Activated T-cell treated with anti-CD3 and anti-CD28 coated beads, Interleukin-2, amount 50 U/mL, for 24 hours (primary cell): ENCODE measurements at places on chromosomes 16 and 17.

- H3K36me3 ChIP-seq, result no peaks in the 10 kb centered on the region
- H3K27ac ChIP-seq, result no peak overlapping the region
- peaks cover 45% of the 10 kb centered on the region for H3K4me1 ChIP-seq
These were observed 7.3 kb downstream of the GSE1 start for GRCh38 chr16:85620374-85620773.

- H3K4me3 ChIP-seq, result no peak overlapping the region
- no peak for DNase-seq
- no peak overlapping the region for H3K27ac ChIP-seq
These were observed 1265.1 kb upstream of the CDH8 start for GRCh38 chr16:63301349-63301748.

- H3K4me1 ChIP-seq, result peaks cover 2% of the 10 kb centered on the region
- no peak overlapping the region for H3K27ac ChIP-seq
- no peak for DNase-seq
- no peak overlapping the region for H3K4me3 ChIP-seq
- H3K36me3 ChIP-seq, result no peaks in the 10 kb centered on the region
- H3K27me3 ChIP-seq, result peaks cover 44% of the 10 kb centered on the region
These were observed 25.3 kb upstream of the PYY start for GRCh38 chr17:43979011-43979410.

DNA sequence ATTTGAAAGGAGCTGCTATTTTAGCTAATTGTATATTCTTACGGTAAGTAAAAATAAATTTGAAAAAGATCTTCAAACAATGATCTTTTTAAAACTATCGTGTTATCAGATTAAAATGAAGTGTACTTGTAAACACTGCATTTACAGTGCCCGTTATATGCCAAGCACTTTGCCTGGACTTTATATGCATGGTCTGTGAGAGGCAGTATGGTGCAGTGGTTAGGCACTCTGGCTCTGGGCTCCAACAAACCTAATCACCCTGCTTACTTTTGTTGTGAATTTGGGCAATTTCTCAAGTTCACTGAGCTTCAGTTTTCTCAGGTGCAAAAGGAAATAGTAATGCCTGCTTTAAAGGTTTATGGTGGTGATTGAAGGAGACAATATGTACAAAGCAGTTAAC, 1.4 kb downstream of the PMP22 start:
- peaks cover 18% of the 10 kb centered on the region for H3K4me1 ChIP-seq
- H3K4me3 ChIP-seq, result no peak overlapping the region
- H3K27ac ChIP-seq, result no peak overlapping the region

- H3K4me3 ChIP-seq, result peak overlapping the region; percentile 27
- no peaks in the 10 kb centered on the region for H3K36me3 ChIP-seq
- peaks cover 22% of the 10 kb centered on the region for H3K4me1 ChIP-seq
- DNase-seq, result peak; percentile 85
- no peak overlapping the region for H3K27ac ChIP-seq
- peaks cover 33% of the 10 kb centered on the region for H3K27me3 ChIP-seq
These were observed 1.9 kb upstream of the YBX2 start for GRCh38 chr17:7296189-7296861.

- peaks cover 15% of the 10 kb centered on the region for H3K4me1 ChIP-seq
- peaks cover 6% of the 10 kb centered on the region for H3K36me3 ChIP-seq
- DNase-seq, result peak; percentile 85
- no peak overlapping the region for H3K4me3 ChIP-seq
These were observed 5.2 kb upstream of the GRIN2C start for GRCh38 chr17:74864866-74865395.

- H3K27me3 ChIP-seq, result no peaks in the 10 kb centered on the region
- no peak overlapping the region for H3K4me3 ChIP-seq
- no peak for DNase-seq
- H3K4me1 ChIP-seq, result peaks cover 29% of the 10 kb centered on the region
- H3K27ac ChIP-seq, result peak overlapping the region; percentile 72
- peaks cover 23% of the 10 kb centered on the region for H3K36me3 ChIP-seq
These were observed 33.9 kb downstream of the DCUN1D3 start for GRCh38 chr16:20866145-20866772.

DNA sequence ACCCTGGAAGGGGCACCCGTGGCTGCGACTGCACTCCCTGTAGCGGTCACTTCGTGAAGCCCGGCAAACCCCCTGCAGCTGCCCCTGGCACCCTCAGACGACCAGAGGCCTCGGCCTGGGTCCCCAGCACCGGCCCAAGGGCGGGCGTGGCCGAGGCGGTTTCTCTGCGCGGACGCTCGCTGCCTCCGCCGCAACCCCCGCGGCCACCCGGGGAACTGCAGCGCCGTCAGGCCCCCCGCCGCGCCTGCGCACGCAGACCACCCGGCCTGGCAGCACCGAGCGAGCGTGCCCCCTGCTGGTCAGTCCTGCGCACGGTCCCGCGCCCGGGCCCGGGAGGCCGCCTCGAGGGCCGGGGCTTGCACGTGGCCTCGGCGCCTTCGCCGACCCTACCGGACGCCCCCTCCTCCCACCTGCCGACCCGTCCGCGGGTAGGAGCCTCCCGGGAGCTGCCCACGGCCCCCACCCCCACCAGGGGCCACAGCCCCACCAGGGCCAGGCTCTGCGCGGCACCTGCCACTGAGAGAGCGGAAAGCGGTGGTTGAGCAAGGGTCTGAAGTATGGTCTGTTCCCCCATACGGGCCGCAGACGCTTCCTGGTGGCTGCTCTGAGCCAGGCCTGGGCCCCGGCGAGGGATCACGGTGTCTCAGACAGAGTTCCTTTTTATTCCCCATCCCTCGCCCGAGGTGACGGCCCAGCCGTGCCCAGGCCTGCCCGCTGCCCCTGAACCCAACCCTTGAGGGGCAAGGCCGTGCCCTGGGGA, 11.5 kb upstream of the HS3ST6 start:
- H3K36me3 ChIP-seq, result no peaks in the 10 kb centered on the region
- peak overlapping the region; percentile 62 for H3K4me3 ChIP-seq
- H3K4me1 ChIP-seq, result peaks cover 2% of the 10 kb centered on the region
- DNase-seq, result peak; percentile 98
- H3K27me3 ChIP-seq, result peaks cover 7% of the 10 kb centered on the region

- H3K27me3 ChIP-seq, result no peaks in the 10 kb centered on the region
- no peaks in the 10 kb centered on the region for H3K4me1 ChIP-seq
- DNase-seq, result peak; percentile 23
- peaks cover 2% of the 10 kb centered on the region for H3K36me3 ChIP-seq
These were observed 16.4 kb downstream of the GAA start for GRCh38 chr17:80117491-80118401.

- no peak overlapping the region for H3K4me3 ChIP-seq
- peaks cover 6% of the 10 kb centered on the region for H3K4me1 ChIP-seq
- DNase-seq, result no peak
- peaks cover 25% of the 10 kb centered on the region for H3K27me3 ChIP-seq
- H3K36me3 ChIP-seq, result no peaks in the 10 kb centered on the region
These were observed 10.3 kb upstream of the MED13 start for GRCh38 chr17:62075308-62075815.

GRCh38 chr17:10803830-10804475, at the start of gene TMEM238L:
TSS of gene TMEM238L (minus strand) at chr17:10804099. CDS start at chr17:10803963, 136 bp downstream.
- no peak for DNase-seq
- H3K36me3 ChIP-seq, result no peaks in the 10 kb centered on the region
- no peak within 1 kb of the TSS for H3K27ac ChIP-seq
- H3K4me3 ChIP-seq, result no peak within 1 kb of the TSS
- H3K4me1 ChIP-seq, result no peaks in the 10 kb centered on the region

DNA sequence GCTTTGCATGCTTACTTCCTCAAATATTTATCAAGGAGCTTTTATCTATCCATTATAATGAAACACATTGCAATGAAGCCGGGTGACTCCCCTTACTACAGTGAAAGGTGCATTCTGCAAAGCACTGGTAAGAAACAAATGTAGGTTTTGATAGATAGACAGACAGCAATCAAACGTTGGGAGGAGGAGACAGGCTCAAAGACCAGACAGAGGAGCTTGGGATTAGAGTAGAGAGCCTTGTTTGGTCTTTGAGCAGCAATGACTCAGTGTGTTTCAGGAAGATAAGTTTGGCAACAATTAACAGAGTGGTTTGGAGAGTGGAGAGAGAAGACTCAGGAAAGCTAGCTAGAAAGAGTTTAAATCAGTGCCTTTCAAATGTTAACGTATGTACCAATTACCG, 68.8 kb downstream of the ZNF18 start:
- no peaks in the 10 kb centered on the region for H3K4me1 ChIP-seq
- no peaks in the 10 kb centered on the region for H3K36me3 ChIP-seq
- DNase-seq, result no peak

DNA sequence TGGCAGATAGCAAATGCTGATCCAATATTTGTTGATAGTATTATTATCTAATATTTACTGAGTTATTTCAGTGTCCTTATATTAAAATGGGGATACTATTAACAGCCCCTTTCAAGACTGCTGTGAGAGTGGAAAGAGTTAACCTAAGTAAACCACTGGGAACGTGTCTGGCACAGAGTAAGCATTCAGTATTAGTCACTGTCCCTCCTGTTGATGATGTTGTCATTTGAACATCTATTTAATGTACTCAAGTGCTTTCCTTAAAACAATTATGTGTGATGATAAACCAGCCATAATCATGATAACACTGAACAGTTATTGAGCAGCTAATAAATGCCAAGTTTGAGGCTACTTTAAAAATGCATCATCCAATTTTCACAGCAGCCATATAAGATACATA, 135.7 kb upstream of the XYLT1 start:
- DNase-seq, result no peak
- H3K36me3 ChIP-seq, result no peaks in the 10 kb centered on the region
- H3K4me3 ChIP-seq, result no peak overlapping the region
- H3K27me3 ChIP-seq, result peaks cover 24% of the 10 kb centered on the region
- H3K4me1 ChIP-seq, result peaks cover 24% of the 10 kb centered on the region

GRCh38 chr16:8641671-8642070, 20.2 kb downstream of the METTL22 start:
- H3K4me3 ChIP-seq, result no peak overlapping the region
- H3K27me3 ChIP-seq, result no peaks in the 10 kb centered on the region
- no peak overlapping the region for H3K27ac ChIP-seq
- H3K4me1 ChIP-seq, result peaks cover 13% of the 10 kb centered on the region
- DNase-seq, result no peak

DNA sequence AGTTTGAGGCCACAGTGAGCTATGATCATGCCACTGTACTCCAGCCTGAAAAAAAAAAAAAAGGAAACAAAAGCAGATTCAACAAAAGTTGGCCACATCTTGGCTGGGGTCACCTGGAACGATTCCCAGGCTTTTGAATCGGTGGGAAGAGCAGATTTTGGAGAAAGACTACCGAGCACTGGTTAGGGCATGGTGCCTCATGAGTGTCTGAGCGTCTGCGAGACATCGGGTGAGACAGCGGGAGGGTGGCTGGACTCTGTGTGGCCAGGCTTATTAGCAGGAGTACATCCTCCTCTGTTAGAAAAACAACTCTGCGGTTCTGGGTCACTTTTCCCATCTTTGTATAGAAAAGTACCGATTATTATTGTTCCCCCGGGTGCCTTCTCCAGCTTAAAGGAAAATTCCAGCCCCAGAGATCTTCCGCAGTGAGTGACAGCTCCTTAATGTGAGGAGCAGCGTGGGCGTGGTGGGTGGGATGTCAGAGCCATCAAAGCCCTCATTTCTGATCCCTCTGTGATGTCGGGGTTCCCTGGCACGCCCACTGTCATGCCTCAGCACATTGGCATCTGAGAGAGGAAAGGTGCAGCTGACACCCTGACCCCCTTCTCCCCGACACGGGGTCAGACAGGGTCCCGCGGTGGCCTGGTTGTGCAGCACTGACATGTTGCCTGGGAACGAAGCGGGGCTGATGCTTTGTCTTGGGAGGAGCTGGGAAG, 6.9 kb downstream of the RGS9 start:
- no peak for DNase-seq
- H3K4me3 ChIP-seq, result no peak overlapping the region
- no peak overlapping the region for H3K27ac ChIP-seq
- H3K27me3 ChIP-seq, result peaks cover 20% of the 10 kb centered on the region
- no peaks in the 10 kb centered on the region for H3K36me3 ChIP-seq
- peaks cover 5% of the 10 kb centered on the region for H3K4me1 ChIP-seq

DNA sequence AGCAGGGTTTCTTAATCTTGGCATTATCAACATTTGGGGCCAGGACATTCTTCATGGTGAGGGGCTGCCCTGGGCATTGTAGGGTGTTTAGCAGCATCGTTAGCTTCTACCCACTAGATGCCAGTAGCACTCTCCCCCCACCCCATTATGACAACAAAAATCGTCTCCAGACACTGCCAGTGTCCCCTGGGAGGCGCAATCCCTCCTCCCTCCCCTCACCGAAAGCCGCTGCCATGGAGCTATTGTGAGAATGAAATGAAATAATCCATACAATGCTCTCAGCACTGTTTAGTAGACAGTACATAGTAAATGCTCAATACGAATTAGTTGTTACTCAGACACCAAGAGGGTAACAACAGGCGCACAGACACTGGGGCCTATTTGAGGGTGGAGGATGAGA, 502.9 kb downstream of the NPIPA7 start:
- DNase-seq, result no peak
- H3K4me3 ChIP-seq, result no peak overlapping the region
- peaks cover 1% of the 10 kb centered on the region for H3K4me1 ChIP-seq
- H3K27ac ChIP-seq, result no peak overlapping the region

DNA sequence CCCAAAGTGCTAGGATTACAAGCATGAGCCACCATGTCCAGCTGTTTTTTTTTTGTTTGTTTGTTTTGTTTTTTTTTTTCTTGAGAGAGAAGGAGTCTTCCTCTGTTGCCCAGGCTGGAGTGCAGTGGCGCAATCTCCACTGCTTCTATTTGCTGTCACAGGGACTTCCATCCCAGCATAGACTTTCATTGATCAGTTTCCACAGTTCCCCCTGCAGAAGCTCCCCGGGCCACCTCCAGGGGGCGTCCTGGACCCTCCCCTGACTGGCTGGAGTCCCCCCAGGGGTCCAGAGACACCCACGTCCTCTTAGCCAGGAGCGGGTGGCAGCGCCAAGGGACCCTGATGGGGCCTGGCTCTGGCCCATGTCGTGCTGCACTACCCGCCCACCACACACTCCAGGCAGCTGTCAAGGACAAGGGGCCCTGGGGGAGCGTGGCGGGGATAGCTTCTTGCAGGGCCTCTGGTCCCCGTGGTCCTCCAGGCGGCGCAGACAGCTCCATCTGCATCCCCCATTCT, 3.1 kb upstream of the NPW start:
- no peak overlapping the region for H3K4me3 ChIP-seq
- no peaks in the 10 kb centered on the region for H3K36me3 ChIP-seq
- peaks cover 5% of the 10 kb centered on the region for H3K4me1 ChIP-seq
- H3K27me3 ChIP-seq, result peaks cover 26% of the 10 kb centered on the region

- H3K4me3 ChIP-seq, result peak overlapping the region; percentile 91
- H3K27ac ChIP-seq, result peak overlapping the region; percentile 94
- H3K4me1 ChIP-seq, result peaks cover 23% of the 10 kb centered on the region
- H3K27me3 ChIP-seq, result no peaks in the 10 kb centered on the region
- peaks cover 46% of the 10 kb centered on the region for H3K36me3 ChIP-seq
- no peak for DNase-seq
These were observed 436 bp downstream of the SPAG5 start for GRCh38 chr17:28598389-28598788.

GRCh38 chr16:89697161-89697615, 4.3 kb downstream of the SPATA2L start:
- H3K4me1 ChIP-seq, result peaks cover 31% of the 10 kb centered on the region
- no peak overlapping the region for H3K27ac ChIP-seq
- peaks cover 60% of the 10 kb centered on the region for H3K36me3 ChIP-seq

- peaks cover 4% of the 10 kb centered on the region for H3K4me1 ChIP-seq
- peaks cover 3% of the 10 kb centered on the region for H3K27me3 ChIP-seq
- H3K27ac ChIP-seq, result no peak overlapping the region
- DNase-seq, result no peak
- H3K36me3 ChIP-seq, result no peaks in the 10 kb centered on the region
These were observed 64.4 kb downstream of the METRNL start for GRCh38 chr17:83143817-83144231.
